AG04450 (cell line): ENCODE measurements at places on chromosomes 2 and 18.

DNA sequence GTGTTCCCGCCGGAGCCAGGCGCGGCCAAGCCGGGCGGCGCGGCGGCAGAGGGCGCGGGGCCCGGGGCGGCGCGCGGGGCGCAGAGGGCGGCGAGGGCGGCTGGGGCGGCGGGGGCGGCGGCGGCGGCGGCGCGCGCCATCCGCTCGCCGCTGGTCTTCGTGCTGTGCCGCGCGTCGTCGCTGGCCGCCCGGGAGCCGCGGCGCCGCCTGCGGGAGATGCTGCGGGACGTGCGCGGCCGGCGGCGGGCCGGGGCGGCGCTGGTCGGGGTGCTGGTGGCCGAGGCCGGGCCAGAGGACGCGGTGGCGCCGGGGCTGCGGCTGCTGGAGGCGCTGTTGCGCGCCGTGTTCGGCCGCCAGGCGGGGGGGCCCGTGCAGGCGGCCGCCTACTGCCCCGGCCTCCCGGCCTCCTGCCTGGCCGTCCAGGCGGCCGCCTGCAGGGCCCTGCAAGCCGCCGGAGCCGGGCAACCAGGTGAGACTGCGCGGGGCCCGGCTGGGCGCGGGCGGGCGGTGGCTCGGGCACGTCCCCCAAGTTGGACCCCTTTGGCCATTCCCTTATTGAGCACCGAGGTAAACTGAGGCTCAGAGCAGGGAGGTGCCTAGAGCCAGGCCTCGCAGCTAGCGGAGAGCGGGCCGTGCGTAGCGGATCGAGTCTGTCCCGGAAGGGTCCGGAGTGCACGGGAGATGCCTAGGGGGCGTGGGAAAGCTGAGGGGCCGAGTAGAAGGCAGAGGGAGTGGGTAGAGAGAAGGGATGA lies 584 bp downstream of the C2orf72 start:
- DNase-seq = no peak

GRCh38 chr2:211157856-211158463 lies 601.6 kb downstream of the CPS1 start:
- DNase-seq = no peak

- no peak for DNase-seq
These were observed 176.6 kb downstream of the METTL4 start for GRCh38 chr18:2394684-2395083.

DNA sequence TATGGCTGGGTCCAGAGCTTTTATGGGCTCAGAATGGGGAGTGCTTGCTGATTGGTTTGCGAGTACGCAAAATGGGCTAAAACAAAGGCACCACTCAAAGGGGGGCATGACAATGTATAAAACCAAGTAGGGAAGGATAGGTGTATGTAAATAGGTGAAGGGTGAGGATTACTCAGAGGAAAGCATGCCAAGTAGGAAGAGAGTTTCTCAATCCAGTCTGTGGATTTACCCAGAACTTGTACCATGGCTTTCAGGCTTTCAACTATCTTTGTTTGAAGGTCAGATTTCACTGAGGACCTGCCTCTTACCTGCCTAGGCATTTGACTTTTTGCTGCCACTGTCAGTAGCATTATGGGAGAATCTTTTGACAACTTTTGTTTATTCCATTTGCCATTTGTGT lies 92.3 kb downstream of the RAB3GAP1 start:
- DNase-seq = no peak

- no peak for DNase-seq
These were observed 1608.9 kb upstream of the PIK3C3 start for GRCh38 chr18:40346146-40346545.

GRCh38 chr18:29251681-29252080 lies 1074.8 kb upstream of the CDH2 start:
- no peak for DNase-seq

DNA sequence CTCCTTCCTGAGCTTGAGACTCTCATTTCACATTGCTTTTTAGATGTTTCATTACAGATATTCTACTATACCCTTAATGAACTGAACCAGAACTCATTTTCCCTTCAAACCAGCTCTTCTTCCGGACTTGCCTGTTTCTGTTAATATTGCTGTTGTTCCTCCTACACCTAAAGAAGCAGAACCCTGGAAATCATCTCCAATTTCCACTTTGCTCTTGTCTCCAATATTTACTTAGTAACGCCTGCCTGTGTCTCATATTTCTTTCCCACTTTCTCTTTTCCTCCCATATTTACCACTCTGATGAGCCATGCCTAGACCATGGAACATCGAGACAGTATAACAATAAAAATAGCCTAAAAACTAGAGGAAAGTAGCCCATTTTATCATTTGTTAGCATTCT lies 17.9 kb upstream of the GMCL1 start:
- DNase-seq = no peak

DNA sequence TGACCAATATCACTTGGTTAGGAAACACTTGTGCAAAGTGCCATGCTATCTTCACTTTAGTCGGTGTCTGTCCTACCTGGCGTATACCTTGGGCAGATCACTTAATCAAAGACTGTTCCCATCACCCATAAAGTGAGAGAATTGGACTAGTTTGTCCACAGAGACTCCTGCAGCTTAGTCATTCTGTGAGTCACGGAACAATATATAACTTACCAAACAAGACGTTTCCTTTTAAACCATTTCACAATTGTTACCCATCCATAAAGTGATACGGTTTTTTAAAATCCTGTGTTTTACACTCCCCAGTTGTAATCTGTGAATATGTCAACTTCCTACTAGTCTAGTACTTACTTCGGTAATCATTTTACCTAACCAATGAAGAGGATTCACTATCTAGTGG lies 499.3 kb upstream of the SMIM21 start:
- no peak for DNase-seq

- DNase-seq = no peak
These were observed 61.0 kb downstream of the MBD2 start for GRCh38 chr18:54163453-54163852.

DNA sequence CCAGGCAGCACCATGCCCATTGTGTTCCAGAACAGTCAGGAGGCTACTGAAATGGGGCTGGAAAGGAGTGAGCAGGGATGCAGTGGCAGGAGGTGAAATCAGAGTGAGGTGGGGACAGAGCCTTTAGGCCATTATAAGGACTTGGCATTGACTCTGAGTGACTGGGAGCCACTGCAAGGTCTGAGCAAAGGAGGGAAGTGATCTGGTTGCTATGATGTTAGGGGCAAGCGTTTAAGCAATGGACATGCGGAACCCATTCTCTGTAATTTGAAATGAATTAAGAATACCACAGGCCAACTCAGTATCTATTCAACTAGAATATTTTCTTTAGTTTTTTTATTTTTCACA lies 98.2 kb downstream of the DPP4 start:
- no peak for DNase-seq

DNA sequence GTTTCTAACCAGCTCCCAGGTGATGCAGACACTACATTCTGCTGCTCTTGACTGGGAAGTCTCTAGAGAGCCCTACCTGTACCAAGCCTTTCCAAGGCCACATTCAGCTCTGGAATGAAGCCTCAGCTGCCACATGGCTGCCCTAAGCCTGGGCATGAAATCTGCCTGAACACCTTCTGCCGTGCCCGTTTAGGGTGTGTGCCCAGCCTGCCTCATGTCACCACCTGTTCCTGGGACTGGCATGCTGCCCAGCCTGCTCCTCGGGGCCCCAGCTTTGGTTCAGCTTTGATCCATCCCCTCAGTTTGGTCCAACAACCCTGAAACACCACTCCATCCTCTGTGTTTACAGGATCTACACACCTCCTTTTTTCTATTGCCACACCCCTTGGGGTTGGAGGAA lies 210.9 kb downstream of the L3MBTL4 start:
- DNase-seq = no peak

DNA sequence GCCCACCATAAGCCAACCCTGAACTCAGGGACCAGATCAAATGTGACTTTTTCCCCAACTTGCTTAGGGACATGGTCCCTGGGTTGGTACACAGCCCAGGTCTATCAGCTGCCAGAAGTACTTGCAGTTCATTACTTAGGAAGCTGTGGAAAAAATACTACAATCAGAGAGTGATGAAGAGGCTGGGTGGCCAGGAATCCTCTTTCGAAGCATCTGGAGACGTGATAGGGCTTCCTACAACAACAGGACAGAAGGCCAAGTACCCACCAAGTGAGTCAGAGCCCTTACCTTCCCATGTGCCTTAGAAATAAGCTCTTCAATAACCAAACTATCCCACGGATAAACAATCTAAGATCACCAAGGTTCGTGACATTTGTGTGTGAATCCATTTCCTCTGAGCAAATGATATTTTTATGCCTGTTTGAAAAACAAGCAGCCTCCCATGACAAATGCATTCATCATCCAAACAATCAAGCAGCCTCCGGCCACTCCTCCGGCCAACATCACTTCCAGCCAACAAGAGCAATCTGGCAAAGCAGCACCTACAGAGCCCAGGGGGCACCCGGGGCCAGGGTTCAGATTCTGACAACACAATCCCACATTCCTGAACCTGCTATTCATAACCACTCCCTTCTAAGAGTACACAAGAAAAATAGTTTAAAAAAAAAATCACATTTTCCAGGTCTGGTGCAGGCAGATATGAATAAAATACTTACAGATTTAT lies 26.4 kb downstream of the TBC1D8 start:
- peak; percentile 36 for DNase-seq

DNA sequence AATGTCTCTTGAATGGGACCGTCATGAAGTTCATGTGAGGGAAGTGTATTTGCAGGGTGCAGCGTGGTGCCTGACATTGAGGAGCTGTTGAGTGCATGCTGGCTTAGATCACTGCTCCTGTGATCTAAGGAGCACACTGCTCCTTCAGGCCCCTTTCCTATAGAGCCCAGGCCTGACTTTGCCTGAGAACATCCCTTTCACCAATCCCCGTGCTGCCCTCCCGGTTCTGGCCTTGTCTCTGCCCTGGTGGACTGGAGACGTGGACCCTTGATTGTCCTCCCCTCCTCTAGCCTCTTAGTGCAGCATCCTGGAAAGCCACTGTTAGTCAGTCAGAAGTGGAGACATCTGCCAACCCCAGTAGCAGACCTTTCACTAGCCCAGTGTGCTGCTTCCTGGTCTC lies 323.6 kb upstream of the HS6ST1 start:
- no peak for DNase-seq

GRCh38 chr2:16148632-16149348 lies 208.4 kb downstream of the MYCN start:
- DNase-seq = no peak

- no peak for DNase-seq
These were observed 50.0 kb downstream of the KCNG2 start for GRCh38 chr18:79847606-79848293.

DNA sequence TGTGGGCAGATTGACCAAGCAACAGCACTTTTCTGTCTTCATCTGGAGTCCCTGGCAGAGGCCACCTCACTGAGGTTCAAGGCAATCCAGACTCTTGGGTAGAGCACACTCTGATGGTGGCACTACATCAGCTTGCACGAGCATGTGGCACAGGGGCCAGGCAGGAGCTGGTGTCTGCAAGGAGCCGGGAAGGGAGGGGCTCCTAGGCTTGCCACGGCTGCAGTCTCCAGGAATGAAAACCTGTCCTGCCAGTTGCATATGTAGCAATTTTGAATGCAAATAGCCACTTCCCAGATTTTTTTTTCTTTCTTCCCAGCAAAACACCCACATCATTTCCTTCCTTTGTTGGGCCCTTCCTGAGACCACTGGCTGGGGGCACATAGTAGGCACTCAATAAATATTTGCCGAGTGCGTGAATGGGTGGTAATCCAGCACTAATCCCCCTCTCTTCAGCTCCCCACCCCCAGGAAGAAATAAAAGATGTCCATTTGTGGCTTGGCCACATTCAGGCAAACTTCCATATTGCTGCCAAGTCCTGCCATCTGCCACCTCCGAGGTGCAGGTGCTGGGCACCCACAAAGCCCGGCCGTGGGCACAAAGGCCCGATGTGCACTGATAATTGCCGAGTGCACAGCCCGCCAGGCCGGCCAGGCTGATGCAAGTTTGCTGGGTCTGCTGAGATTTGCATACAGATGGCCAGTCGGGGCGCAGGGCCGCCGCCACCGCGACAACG lies 72.4 kb downstream of the MYCN start:
- DNase-seq = no peak

- DNase-seq = no peak
These were observed 317.2 kb downstream of the GBX2 start for GRCh38 chr2:235850771-235851551.

DNA sequence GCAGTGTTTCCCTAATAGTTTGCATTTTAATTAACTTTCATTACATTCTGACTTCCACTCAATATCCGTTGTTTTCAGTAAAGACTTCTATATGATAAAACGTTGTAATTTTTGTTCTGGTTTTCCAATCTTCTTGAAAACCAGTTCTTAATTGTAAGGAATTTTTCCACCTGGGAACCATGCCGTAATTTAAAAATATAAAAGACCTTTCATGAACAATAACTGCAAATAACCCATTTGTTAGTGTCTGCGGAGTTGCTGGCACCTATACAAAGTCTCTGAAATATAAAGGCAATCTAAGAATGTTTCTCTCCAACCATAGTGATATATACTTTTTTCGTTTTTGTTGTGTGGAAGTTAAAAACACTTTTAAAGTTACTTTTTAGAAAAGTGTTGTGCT lies 7.7 kb upstream of the SATB2 start:
- DNase-seq = no peak

- DNase-seq = no peak
These were observed 20.1 kb upstream of the SELENOI start for GRCh38 chr2:26325851-26326250.

- DNase-seq = no peak
These were observed 64.2 kb upstream of the OTOF start for GRCh38 chr2:26542194-26542455.

- DNase-seq = no peak
These were observed 51.5 kb upstream of the NXPH2 start for GRCh38 chr2:138831691-138832090.

GRCh38 chr2:222525811-222526210 lies 101.5 kb downstream of the SGPP2 start:
- no peak for DNase-seq

GRCh38 chr2:148533685-148534084 lies 110.9 kb upstream of the EPC2 start:
- no peak for DNase-seq

GRCh38 chr2:200507179-200507578 lies 2.7 kb downstream of the KCTD18 start:
- no peak for DNase-seq

DNA sequence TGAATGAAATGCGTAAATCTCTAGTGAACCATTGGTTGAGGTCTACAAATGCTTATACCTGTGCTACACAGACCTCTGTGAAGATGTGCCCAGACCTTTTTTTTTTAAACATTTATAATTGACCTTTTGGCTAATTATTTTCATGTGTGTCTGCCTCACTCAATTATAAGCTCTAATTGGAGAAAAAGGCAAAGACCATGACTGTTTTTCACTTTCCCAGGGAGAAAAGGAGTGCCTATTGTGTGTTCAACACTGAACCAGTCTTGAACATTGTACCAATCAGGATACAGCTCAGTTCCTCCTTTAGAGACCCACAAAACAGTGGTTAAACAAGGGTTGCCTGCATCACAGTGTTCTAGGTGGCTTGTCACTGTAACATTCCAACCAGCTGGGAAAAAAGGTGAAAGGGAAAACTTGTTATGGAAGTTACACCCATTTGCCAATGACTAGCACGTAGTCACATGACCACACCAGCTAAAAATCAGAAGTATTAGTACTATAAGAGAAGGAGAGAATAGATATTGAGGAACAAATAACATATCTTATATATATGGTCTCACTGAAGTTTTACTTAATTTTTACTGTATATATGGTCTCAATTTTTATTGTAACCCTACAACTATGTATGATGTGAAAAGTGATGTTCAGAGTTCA lies 13.4 kb downstream of the TANK start:
- DNase-seq = no peak
